ENCODE measurements at places on chromosomes 2 and 18. TPM values are rescaled to one million over a fixed set of nuclear protein-coding genes. Genes with fewer than 3 reads are reported as not detected.

The DRC1 gene
- total RNA-seq, result 0.18 TPM

The LAMA1 gene
- total RNA-seq, result 0.03 TPM

The TOGARAM2 gene
- total RNA-seq, result 0.44 TPM

The TUBB8B gene
- total RNA-seq, result not detected

The LRATD1 gene
- total RNA-seq, result 0.05 TPM

DNA sequence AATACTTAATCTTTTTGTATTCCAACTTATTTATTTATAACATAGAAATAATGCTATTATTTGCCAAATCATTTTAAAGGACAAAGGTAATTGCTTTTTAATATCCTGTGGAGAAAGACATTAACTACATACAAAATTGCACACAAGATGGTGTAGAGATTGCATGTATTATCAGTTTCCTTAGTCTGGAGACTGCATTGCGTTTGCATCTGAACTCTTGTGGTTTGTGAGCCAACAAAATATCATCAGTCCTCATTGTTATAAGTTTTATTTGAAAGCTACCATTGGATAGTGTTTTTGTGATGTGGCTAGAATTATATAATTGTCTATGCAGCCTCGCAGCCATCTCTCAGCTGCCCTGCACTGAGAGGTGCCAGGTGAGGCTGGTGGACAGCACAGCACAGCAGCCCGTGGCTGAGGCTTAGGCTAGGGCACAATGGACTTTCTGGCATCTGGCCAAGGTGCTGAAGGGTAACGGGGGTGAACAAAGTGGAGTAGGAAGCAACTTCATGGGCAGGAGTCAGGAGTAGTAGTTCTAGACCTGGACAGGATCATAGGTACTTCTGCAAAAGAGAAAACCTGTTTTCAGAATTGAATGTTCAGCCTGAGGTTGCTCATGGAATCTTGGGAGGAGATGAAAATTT is 15.1 kb downstream of the RASGRP3 start:
- H3K4me1 ChIP-seq, result no peaks in the 10 kb centered on the region
- no peak for DNase-seq
- no peak overlapping the region for H3K4me3 ChIP-seq

GRCh38 chr2:120597595-120598193 is 138.0 kb upstream of the GLI2 start:
- no peaks in the 10 kb centered on the region for H3K27me3 ChIP-seq
- no peak for DNase-seq
- no peaks in the 10 kb centered on the region for H3K4me1 ChIP-seq
- H3K4me3 ChIP-seq, result no peak overlapping the region
- H3K36me3 ChIP-seq, result no peaks in the 10 kb centered on the region

- no peak overlapping the region for H3K4me3 ChIP-seq
- H3K27me3 ChIP-seq, result no peaks in the 10 kb centered on the region
- no peaks in the 10 kb centered on the region for H3K36me3 ChIP-seq
- no peak for DNase-seq
These were observed 25.7 kb upstream of the RAB6D start for GRCh38 chr2:131389657-131390056.

DNA sequence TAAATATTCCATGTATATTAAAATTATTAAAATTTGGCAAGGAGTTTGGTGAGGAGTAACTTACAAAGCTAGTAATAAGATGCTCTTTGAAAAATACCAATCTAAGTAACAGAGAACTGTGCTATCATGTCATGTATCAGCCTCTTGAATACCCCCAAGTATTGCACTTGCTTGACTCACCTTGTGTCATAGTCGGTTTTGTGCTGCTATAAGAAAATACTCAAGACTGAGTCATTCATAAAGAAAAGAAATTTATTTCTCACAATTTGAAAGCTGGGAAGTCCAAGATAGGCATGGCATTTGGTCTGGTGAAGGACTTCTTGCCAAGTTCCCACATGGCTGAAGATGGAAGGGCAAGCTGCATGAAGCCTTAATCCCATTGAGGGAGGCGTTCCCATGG is 179.2 kb downstream of the MEMO1 start:
- no peak overlapping the region for H3K4me3 ChIP-seq
- DNase-seq, result no peak
- H3K27ac ChIP-seq, result no peak overlapping the region
- H3K36me3 ChIP-seq, result no peaks in the 10 kb centered on the region
- no peaks in the 10 kb centered on the region for H3K4me1 ChIP-seq

- no peak overlapping the region for H3K27ac ChIP-seq
- DNase-seq, result no peak
- H3K4me1 ChIP-seq, result no peaks in the 10 kb centered on the region
- no peak overlapping the region for H3K4me3 ChIP-seq
- H3K27me3 ChIP-seq, result no peaks in the 10 kb centered on the region
These were observed 157.4 kb downstream of the SOX11 start for GRCh38 chr2:5849562-5849961.

DNA sequence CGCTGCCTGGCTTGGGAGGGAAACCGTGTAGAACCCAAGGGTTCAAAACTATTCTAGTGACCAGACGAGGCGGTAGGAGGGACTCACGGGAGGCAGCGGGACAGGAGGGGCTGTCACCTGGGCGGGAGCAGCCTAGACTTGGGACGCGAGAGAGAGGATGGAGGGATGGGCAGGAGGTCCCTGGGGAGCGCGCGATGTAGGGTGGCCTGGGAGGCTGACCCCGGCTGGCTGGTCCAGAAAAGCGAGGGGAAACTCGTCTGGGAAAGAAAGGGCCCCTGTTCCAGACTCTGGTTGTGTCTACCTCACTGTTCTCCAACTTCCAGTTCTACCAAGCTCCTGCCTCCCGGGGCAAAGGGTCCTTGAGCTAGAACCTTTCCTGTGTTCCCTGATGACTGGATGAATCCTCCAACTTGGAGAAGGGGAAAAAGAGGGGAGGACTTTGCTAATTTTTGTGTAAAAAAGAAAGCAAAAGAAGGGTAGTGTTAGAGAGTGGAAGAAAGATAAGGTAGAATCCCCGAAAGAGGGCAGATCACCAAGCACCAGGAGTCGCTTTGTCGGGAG is 1.4 kb downstream of the DOK6 start:
- DNase-seq, result no peak
- H3K36me3 ChIP-seq, result no peaks in the 10 kb centered on the region
- H3K4me1 ChIP-seq, result no peaks in the 10 kb centered on the region
- H3K4me3 ChIP-seq, result peak overlapping the region; percentile 38
- no peaks in the 10 kb centered on the region for H3K27me3 ChIP-seq

DNA sequence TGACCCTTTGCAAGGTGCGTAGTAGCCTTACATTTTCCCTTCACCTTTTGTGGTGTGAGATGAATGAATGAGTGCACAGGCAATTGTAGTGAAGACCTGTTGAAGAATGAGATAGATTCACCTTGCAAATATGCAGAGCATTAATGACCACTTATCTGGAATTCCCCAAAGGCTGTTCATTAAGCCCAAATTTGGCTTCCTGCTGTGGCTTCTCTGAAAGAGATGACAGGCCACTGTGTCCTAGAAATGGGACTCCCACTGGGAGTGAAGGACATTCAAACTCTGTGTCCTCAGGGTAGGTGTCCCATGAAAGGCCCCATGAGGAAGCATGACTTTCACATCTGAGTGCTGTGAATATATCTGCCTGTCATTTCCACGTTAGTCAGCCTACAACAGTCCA is 1821.8 kb upstream of the PIK3C3 start:
- no peak overlapping the region for H3K27ac ChIP-seq
- no peak overlapping the region for H3K4me3 ChIP-seq
- H3K27me3 ChIP-seq, result no peaks in the 10 kb centered on the region
- no peaks in the 10 kb centered on the region for H3K4me1 ChIP-seq
- no peak for DNase-seq

All from Panc1 (cell line).